Left renal pelvis (tissue), 4 donors: ENCODE measurements at places on chromosomes 2 and 18. TPM values are rescaled to one million over a fixed set of nuclear protein-coding genes. Genes with fewer than 3 reads are reported as not detected.

- DNase-seq = no peak
Observed at GRCh38 chr2:7648221-7648795, 731.1 kb downstream of the RNF144A start.

GRCh38 chr2:223090039-223090438 lies 38.0 kb downstream of the KCNE4 start:
- no peak for DNase-seq

GRCh38 chr2:216575465-216575864 lies 57.8 kb upstream of the IGFBP2 start:
- no peak for DNase-seq

GRCh38 chr2:84999553-84999955 lies 28.6 kb downstream of the KCMF1 start:
- no peak for DNase-seq

- DNase-seq = no peak
Observed at GRCh38 chr2:178829299-178829960, 22.2 kb upstream of the TTN start.

NOSTRIN gene
- polyA plus RNA-seq = 12.4 TPM

TUBA3D gene
- polyA plus RNA-seq = 0.32 TPM

GRCh38 chr18:77111449-77111848 lies 21.1 kb downstream of the MBP start:
- DNase-seq = no peak

- DNase-seq = no peak
Observed at GRCh38 chr18:63591725-63592124, 4.6 kb downstream of the SERPINB13 start.

- DNase-seq = no peak
Observed at GRCh38 chr2:16617282-16618266, 48.1 kb downstream of the CYRIA start.

CD302 gene
- 34.1 TPM for polyA plus RNA-seq

DNA sequence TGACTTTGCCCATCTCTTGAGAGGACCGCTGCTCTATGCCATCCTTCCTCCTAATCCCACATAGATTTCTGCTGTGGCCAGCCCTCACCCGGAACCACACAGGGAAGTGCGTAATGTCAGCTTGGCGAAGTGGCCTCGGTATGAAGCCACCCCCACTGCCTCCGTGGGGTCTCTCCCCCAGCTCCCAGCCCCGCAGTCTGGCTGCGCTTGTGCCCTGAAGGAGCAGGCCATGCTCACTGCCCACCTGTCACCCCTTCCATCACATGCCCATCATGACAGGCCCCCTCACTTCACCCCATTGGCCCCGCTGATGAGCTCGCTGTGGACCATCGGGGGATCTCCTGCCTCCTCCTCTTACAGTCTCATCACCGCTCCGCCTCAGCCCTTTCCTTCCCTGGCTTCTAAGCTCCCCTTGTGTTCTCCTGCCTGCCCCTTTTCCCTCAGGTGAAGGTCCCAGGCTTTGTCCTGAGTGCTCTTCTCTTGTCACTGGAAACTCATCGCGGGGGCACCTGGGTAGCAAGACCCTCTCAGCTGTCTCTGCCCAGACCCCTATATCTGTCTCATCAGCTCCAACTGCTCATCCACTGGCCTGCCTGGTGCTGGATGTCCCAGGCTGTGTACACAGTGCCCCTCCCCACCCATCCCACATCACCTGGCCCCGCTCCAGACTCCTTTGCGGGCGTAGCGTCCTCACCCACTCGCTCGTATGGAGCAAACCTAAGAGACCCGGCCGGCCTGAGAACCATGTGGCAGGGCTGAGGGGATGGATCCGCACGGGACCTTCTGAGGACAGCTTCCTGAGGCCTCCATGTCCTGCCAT lies 81.7 kb downstream of the GLI2 start:
- DNase-seq = no peak

- no peak for DNase-seq
Observed at GRCh38 chr2:127887082-127887775, 1.5 kb upstream of the AMMECR1L start.

SLC14A1 gene
- polyA plus RNA-seq = 5.0 TPM

SPATS2L gene
- polyA plus RNA-seq = 149 TPM

DNA sequence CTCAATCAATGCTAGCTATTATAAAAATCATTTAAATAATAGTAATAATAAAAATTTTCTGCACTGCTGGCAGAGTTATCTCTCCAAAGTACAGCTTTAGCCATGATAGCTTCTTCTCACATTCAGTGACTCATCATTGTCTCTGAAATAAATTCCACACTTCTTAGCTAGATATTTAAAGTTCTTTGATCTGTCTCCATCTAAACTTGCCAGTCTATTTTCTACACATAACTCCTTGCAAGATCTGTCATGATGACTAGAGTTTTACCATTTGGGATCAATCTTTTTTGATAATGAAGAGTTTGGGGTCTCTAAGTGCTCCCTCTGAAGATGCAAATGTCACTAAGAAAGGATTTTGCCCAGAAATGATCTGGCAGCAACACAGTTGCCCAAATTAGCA lies 155.4 kb upstream of the LHCGR start:
- DNase-seq = no peak

GRCh38 chr2:61898810-61899209 lies 6.7 kb upstream of the COMMD1 start:
- DNase-seq = no peak

PSMA8 gene
- not detected for polyA plus RNA-seq

GRCh38 chr2:210798180-210798579 lies 241.8 kb downstream of the CPS1 start:
- DNase-seq = no peak

CCDC150 gene
- polyA plus RNA-seq = 21.9 TPM

- no peak for DNase-seq
Observed at GRCh38 chr18:64201781-64202180, 52.9 kb upstream of the LINC00305 start.

DNA sequence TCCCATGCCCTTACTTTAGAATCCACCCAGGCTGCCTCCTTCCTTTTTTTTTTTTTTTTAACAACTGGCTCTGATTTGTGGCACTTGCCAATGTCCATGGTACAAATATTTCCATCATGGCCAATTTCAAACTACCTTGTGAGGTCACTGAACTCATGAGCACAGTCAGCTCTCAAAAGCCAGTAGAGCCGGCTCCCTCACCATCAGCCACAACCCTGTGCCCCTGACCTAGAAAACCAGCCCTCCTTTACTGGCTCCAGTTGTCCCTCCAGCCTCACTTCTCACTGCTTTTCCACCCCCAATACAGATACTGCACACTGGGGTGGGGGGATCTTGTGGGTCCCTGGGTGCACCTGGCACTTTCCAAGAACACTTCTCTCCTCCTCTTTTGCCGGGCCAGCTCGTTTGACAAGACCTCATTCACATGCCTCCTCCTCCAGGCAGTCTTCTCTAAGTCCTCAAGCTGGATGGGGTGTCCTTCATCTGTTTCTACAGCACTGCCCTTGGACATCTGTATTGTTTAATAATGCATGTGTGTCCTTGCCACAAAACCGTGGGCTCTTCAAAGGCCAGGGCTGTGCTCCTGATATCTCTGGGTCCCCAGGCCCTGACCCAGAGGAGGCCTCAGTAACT lies 35.5 kb downstream of the SDC1 start:
- no peak for DNase-seq

- no peak for DNase-seq
Observed at GRCh38 chr2:29233428-29233827, 118.2 kb downstream of the CLIP4 start.

- DNase-seq = no peak
Observed at GRCh38 chr2:5433855-5434254, 258.3 kb upstream of the SOX11 start.

TMEM17 gene
- 6.5 TPM for polyA plus RNA-seq

DNA sequence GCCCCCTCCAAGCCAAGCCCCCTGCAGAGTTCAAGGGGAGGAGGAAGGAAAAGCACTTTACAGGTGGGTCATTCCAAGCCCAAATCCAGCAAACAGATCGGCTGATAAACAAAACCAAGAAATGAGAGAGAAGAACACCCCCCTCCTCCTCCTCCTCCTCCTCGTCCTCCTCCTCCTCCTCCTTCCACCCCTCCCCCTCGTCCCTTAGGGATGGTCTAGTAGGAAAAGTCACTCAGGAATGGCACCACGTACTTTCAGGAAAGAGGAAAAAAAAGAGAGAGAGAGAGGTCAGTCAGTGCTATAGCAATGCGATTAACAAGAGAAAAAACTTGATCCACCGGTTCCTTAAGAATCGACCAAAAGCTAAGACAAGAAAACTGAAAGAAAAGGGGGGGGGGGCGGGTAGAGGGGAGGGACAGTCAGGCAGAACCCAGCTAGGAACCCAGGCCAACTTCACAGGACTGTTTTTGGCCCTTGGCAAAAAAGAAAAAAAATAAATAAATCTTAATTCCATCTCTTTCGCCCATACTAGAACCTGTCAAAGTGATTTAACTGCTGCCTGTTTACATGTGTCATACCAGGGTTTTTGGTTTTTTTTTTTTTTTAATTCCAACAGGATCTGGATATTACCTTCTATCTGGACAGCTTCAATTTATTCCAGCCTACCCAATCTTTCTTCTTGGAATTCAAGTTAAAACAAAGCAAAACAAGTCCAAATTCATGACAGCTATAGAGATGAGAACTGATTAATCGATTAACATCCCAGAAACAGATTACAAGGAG lies 906 bp downstream of the IKZF2 start:
- DNase-seq = no peak

- no peak for DNase-seq
Observed at GRCh38 chr2:57881998-57882888, 164.4 kb upstream of the VRK2 start.

DNA sequence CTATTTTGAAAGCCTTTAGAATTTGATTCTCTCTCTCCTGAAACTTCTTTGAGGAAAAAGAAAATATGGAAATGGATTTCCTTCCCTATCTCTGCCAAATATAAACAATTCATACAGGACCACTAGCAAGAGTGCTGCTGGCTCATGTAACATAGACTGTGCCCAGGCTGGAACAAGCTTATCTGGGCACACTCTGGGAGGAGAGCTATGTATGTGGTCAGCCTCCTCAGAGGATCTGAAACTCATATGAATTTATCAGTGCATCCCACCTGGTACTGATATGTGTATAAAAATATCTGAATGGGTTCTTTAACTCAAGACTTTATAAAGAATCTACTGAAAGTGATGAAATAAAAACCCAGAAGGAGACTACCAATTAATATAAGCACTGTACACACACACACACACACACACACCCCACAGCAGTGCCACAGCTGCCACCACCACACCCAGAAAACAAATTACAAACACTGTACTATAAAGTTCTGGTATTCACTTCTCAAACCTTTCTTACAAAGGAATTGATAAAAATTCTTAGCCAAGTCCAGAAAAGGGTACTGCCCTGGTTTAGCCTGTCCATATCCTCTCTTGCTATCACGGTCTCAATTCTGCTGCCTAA lies 115.6 kb downstream of the IRS1 start:
- DNase-seq = no peak

GRCh38 chr2:227439214-227439613 lies 32.7 kb upstream of the AGFG1 start:
- no peak for DNase-seq

REG3A gene
- polyA plus RNA-seq = not detected

HOXD9 gene
- 71.8 TPM for polyA plus RNA-seq
